Colonic mucosa (tissue), 4 donors: ENCODE measurements at places on chromosomes 7 and 10. TPM values are rescaled to one million over a fixed set of nuclear protein-coding genes. Genes with fewer than 3 reads are reported as not detected.

Gene FKBP6
- not detected for total RNA-seq

Gene SLC26A5
- not detected for total RNA-seq

GRCh38 chr10:38007551-38007950 is 2.9 kb upstream of the ZNF33A start:
- H3K27me3 ChIP-seq, result no peaks in the 10 kb centered on the region
- H3K4me1 ChIP-seq, result no peaks in the 10 kb centered on the region
- no peak for DNase-seq
- no peak overlapping the region for H3K4me3 ChIP-seq
- no peaks in the 10 kb centered on the region for H3K36me3 ChIP-seq

- H3K27me3 ChIP-seq, result no peaks in the 10 kb centered on the region
- H3K4me3 ChIP-seq, result no peak overlapping the region
- no peak overlapping the region for H3K27ac ChIP-seq
Observed at GRCh38 chr7:136652635-136653370, 215.6 kb upstream of the CHRM2 start.

DNA sequence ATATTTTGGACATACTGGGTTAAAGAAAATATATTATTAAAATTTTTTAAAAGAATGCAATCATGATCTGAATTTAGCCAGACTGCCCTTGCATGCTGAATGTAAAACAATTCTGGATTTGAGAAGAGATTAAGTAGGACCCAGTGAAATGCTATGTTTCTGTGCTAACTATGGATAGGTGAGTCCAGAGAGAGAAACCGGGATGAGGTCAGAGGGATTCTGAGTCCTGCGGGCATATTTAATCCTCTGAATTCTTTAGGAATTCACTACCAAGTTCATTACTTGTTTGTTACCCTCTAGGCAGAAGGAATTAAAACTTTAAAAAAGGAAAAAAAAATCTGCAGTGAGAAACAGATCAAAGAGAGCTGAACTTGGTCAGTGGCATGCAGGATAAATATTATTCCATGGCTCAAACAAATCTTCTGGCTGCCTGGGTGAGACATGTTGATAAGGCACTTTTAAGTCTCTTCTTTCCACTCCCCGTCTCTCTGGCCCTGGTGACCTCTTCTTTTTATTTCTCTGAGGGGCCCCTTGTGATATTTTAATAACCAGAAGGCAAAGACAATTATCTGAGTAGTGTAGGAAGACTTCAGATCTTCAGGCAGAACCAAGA is 50.2 kb upstream of the LYZL1 start:
- no peak for DNase-seq
- no peaks in the 10 kb centered on the region for H3K27me3 ChIP-seq
- no peaks in the 10 kb centered on the region for H3K4me1 ChIP-seq
- H3K4me3 ChIP-seq, result no peak overlapping the region

DNA sequence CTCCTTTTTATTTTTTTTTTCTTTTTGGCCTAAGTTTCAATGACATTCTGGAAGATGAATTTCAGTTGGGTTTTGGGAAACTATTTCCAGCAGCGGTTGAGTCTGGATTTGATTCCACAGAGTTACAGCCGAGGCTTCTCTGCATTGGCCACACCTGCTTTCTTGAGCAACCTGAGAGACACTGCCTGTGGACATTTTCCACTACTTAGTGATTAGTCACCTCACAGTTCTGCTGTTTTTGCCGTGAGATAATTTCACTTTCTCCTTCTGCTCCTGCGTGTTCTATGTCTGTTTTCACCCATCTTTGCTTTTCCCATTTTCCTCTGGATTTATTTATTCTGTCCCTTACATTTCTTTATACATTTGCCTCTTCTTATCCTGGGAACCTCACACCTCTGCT is 243.0 kb downstream of the BICC1 start:
- DNase-seq, result no peak
- no peak overlapping the region for H3K4me3 ChIP-seq
- no peak overlapping the region for H3K27ac ChIP-seq
- H3K27me3 ChIP-seq, result no peaks in the 10 kb centered on the region
